Stimulated activated naive CD8-positive, alpha-beta T cell treated with anti-CD3 and anti-CD28 coated beads, Interleukin-15, amount 100 ng/mL, for 72 hours (primary cell): ENCODE measurements at places on chromosomes 3 and 15.

- DNase-seq: no peak
Measured at GRCh38 chr15:60973637-60974415, 255.3 kb downstream of the RORA start.

DNA sequence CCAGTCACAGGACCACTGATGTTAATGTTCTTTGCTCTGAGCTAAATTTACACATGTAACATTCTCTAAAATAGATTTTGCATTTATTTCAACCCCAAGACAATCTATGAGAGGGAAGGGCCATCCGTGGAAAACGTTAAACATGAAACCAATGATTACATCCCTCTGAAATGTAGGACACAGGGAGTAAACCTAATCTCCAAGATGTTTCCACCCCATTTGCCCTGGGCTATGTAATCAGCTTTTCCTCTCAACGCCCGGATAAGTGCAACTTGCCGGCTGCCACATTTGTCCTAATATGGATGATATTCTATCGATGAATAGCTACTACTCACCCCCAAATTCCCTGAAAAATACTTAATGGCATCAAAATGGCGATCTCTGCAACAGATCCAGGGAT lies 6.4 kb upstream of the FMN1 start:
- DNase-seq: no peak

- DNase-seq: no peak
Measured at GRCh38 chr3:19811689-19812088, 122.3 kb downstream of the EFHB start.

DNA sequence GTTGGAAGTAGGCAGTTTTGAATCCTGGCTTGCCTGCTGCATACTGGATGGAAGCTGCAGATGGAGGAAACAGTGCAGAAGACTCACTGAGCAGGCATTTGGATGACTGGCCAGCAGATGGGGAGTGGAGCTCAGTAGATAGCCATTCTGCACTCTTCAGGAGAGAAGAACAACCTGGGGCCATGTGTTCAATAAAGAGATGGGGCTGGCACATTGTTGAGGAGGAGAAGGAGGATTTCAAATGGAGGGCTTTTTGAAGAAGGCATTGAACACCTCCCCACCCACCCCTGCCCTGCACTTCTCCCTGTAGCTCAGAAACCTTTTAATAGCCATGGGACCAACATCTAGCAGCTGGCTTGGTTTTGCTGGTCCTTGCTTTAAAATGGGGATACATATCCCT lies 109.8 kb downstream of the CACNA1D start:
- no peak for DNase-seq

DNA sequence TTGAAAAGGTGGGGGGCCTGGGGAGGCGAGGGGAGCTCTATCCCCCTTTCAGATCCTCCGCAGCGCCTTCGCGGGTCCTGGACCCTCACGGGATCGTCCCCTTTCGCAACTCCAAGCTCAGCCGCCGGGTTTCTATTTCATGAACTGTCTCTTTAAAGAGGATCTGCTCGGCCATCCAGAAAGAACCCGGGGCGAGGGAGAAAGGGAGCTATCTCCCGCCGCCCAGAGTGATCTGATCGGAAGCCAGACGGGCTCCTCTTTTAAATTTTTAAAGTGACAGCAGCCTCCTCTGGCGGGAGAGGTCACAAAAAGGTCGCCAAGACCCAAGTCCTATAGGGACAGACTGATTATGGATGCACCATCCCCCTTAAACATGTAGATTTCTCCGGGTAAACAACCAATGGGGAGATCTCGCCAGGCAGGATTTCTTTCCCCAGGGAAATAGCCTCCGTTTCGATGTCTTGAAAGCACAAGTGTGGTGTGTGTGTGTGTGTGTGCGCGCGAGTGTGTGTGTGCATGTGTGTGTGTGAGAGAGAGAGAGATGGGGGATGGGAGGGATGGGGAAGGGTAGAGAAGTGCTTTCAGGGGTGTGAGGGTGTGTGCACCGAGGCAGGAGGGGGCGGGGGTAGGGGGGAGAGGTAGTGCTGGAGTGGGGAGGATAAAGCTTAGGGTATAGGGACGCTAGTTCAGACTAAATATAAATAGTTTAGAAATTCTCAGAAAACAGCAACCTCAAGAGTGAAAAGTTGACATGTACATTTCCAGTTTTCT lies 516.1 kb downstream of the MECOM start:
- no peak for DNase-seq

DNA sequence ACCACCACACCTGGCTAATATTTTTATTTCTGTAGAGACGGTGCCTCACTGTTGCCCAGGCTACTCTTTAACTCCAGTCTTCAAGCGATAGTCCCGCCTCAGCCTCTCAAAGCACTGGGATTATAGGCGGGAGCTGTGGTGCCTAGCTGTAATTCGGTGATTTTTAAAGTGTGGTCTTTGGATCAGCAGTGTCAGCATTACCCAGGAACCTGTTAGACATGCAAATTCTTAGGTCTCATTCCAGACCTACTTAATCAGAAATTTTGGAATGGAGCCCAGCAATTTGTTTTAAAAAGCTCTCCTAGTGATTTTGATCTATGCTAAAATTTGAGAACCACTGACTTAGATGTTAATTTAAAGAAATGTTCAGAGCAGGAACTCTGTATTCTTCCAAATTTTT lies 51.9 kb downstream of the GOLM2 start:
- no peak for DNase-seq

DNA sequence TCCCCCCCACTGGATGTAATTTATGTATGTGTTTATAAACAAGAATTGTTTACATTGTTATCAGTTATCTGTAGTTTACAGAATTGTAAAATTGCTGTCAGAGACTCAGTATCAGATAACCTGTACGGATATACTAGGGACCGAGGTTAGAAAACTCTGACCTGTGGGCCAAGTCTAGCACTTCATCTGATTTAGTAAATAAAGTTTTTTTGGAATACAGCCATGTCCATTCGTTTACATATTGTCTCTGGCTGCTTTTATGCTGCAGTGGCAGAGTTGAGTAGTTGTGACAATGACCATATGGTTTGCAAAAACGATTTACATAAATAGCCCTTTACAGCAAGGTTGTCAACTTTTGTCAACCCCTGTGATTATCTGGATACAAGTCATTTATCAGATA lies 52.6 kb downstream of the LRRC28 start:
- DNase-seq: no peak

GRCh38 chr15:88389120-88389519 lies 78.1 kb downstream of the MRPL46 start:
- DNase-seq: no peak

GRCh38 chr3:4754180-4755086 lies 224.8 kb upstream of the BHLHE40 start:
- DNase-seq: no peak

DNA sequence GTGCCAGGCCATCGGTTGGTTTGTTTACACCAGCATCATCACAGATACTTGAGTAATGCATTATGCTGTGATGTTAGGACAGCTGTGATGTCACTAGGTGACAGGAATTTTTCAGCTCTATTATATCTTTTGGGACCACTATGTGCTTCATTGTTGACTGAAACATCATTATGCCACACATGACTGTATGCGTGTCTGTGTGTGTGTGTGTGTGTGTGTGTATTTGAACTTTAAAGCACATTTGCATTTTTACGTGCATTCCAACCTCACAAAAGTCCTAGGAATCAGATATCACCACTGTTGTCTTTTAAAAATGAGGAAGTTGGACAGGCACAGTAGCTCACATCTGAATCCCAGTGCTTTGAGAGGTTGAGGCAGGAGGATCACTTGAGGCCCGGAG lies 223.0 kb downstream of the TBL1XR1 start:
- no peak for DNase-seq
